ENCODE measurements at places on chromosomes 1 and 21. TPM values are rescaled to one million over a fixed set of nuclear protein-coding genes. Genes with fewer than 3 reads are reported as not detected.

LCE5A gene
- total RNA-seq = not detected

DNA sequence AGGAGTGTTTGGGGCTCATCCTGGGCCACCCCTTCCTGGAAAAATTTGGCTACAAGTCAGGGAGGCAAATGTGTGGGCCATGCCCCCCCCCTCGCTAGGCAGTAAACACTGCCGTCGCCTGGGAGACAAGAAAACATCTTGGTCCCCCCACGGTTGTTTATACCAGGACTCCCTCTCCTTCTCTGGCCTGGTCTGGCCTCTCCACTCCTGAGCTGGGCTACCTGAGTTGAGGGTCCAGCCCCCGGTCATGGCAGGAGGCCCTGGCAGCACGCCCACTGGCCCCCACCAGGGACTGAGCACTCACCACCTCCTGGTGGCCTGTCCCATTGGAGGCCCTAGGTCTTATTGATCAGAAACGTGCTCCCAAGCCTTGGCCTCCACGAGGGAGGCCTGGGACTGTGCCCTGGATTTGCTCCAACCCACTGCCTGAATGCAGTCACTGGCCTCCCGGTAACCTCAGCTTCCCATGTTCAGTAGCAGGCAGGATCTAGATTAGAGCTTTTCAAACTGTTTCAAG, 15.8 kb downstream of the KCNQ4 start:
- DNase-seq = no peak
- no peaks in the 10 kb centered on the region for H3K36me3 ChIP-seq
- no peak overlapping the region for H3K27ac ChIP-seq
- peaks cover 6% of the 10 kb centered on the region for H3K4me1 ChIP-seq

- no peaks in the 10 kb centered on the region for H3K4me1 ChIP-seq
- H3K27ac ChIP-seq = no peak overlapping the region
- no peak overlapping the region for H3K4me3 ChIP-seq
- no peaks in the 10 kb centered on the region for H3K27me3 ChIP-seq
- H3K36me3 ChIP-seq = no peaks in the 10 kb centered on the region
- DNase-seq = no peak
Measured at GRCh38 chr1:3510136-3510955, 55.9 kb downstream of the ARHGEF16 start.

GRCh38 chr1:60757485-60757884, 324.9 kb upstream of the NFIA start:
- no peak overlapping the region for H3K4me3 ChIP-seq
- DNase-seq = no peak
- no peaks in the 10 kb centered on the region for H3K27me3 ChIP-seq
- H3K36me3 ChIP-seq = no peaks in the 10 kb centered on the region
- H3K27ac ChIP-seq = no peak overlapping the region
- no peaks in the 10 kb centered on the region for H3K4me1 ChIP-seq

FCRL1 gene
- total RNA-seq = 0.07 TPM

GRCh38 chr1:162218975-162219374, 149.5 kb downstream of the NOS1AP start:
- H3K27me3 ChIP-seq = no peaks in the 10 kb centered on the region
- no peaks in the 10 kb centered on the region for H3K36me3 ChIP-seq
- H3K4me3 ChIP-seq = no peak overlapping the region
- no peak overlapping the region for H3K27ac ChIP-seq
